ENCODE measurements at places on chromosomes 1 and 21. TPM values are rescaled to one million over a fixed set of nuclear protein-coding genes. Genes with fewer than 3 reads are reported as not detected.

DNA sequence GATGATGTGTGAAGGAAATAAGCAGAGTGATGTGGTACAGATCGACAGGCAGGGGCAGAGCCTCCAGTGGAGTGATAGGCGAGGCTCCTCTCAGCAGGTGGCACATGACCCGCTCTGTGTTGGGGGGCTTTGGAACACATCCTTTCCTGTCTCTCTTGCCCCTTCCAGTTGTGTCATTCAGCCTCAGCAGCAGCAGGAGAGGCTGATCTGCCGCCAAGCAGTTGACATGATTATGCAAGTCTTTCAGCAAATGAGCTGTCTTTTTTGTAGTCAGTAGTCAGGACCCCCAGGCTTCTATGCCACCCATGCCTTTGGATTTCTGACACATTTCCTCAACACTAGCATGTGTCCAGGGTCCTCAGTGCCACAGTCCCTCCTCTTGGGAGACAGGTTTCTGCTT lies 307.1 kb upstream of the C1orf174 start:
- H3K4me1 ChIP-seq: no peaks in the 10 kb centered on the region
- DNase-seq: no peak
- H3K36me3 ChIP-seq: no peaks in the 10 kb centered on the region
- H3K4me3 ChIP-seq: no peak overlapping the region
- H3K27ac ChIP-seq: no peak overlapping the region

The HAO2 gene
- total RNA-seq: not detected

DNA sequence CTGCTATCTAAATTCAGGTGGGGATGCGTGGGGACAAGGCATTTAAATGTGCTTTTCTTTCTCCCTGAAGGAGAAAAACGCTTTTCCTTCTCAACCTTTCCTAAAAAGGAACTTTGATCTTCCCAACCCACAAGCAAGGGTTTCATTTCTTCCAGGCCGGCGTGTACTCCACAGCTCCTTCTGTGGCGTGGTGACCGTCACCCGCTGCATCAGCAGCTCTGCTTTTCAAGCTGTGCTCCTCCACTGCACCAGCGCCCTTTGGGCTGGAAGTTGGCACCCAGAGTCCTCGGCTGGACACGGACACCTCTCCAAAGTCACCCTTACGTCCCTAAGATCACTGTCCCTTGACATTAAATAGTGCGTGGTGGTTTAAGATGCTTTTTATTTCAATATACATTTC lies 54.3 kb downstream of the PEX14 start:
- DNase-seq: no peak
- H3K4me1 ChIP-seq: no peaks in the 10 kb centered on the region
- H3K4me3 ChIP-seq: no peak overlapping the region
- H3K27me3 ChIP-seq: no peaks in the 10 kb centered on the region

The SPATA46 gene
- not detected for total RNA-seq

DNA sequence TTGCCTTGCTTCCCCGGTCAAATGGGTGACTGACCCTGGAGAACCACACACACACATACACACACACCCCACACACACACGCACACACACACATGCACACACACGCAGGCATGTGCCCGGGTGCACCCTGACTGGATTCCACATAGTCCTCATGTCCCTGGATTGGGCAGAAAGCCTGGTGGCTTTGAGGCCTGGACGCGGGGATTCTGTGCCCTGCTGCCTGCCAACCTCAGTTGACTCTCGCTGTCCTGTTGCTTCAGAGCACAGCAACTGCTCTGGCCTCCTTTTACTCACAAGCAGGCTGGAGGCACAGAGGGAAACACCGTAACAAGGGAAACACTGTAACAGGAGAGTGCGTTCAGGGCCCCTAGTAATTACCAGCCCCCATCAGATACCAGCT lies 6.4 kb downstream of the RORC start:
- no peak overlapping the region for H3K4me3 ChIP-seq
- DNase-seq: no peak
- peaks cover 7% of the 10 kb centered on the region for H3K27me3 ChIP-seq
- H3K27ac ChIP-seq: no peak overlapping the region
- H3K4me1 ChIP-seq: peaks cover 7% of the 10 kb centered on the region
- H3K36me3 ChIP-seq: no peaks in the 10 kb centered on the region

The CFAP45 gene
- total RNA-seq: 2.4 TPM

DNA sequence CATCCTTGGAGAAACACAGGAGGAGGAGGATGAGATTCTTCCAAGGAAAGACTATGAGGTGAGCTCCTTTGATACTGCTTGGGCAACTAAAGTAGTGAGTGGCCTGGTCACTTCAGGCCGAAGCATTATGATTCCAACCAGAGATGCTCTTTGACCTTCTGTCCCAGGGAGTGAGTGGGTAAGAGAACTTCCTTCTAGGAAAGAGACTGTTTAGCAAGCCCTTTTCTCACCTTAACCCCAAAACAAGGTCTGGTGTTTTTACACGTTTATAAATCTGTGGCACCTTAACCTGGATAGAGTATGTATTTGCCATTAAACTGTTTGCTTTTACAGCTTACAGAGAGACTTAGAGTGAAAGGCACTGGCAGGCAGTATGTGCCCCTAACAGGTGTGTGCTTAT lies 1.1 kb downstream of the CLCN6 start:
- peak overlapping the region; percentile 95 for H3K27ac ChIP-seq
- no peaks in the 10 kb centered on the region for H3K27me3 ChIP-seq
- no peak for DNase-seq
- no peaks in the 10 kb centered on the region for H3K36me3 ChIP-seq
- peaks cover 62% of the 10 kb centered on the region for H3K4me1 ChIP-seq
- H3K4me3 ChIP-seq: peak overlapping the region; percentile 95
